Caki2 (cell line): ENCODE measurements at places on chromosomes 11 and 22.
A peak's percentile ranks its signal among the peaks of the same experiment; 100 is the strongest.

DNA sequence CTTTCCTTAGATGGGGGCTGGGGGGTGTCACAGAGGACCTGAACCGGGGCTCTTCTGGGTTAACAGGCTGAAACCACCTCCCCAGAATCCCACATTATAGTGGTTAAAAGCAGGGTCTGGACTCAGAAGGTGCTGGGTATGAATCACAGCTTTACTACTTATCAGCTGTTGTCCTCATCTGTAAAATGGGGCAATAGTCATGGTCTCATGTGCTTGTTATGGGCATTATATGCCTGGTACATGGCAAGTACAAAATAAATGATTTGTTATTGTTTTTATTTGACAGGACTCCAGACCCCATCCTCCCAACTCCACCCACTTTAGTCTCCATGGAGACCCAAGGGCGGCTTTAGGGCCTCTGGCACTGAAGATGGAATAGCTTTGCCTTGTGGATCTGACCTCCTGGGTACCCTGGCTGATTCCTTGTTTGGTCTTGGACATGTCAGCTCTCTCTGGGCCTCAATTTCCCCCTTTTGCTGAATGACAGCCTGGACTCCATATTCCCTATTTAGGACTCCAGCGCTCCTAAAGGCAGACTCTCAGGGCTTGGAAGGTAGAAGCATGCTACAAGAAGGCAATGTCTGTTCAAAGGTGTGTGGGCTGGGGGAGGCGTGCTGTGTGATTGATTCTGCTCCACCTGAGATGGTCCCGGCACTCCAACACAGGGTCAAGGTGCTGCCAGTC lies 812 bp upstream of the SMTN start:
- no peak for DNase-seq

GRCh38 chr11:94782446-94782845 lies 14.3 kb downstream of the AMOTL1 start:
- no peak for DNase-seq

DNA sequence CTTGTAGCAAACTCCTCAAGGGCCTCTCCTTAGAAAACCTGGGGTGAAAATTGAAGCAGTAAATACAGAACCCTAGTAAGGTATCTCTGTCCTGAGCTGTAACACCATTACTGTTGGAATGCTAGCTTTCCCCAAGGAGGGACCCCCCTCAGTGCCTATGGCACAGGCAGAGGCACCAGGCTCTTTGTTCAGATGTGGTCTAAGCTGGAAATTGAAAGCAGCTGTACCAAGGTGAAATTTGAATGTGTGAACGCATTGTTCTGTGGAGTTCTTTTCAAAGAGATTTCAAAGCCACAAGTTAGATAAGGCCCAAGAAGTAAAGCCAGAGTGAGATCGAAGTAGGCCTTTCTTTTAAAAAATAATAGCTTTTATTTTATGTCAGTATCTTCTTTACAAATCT lies 71.9 kb upstream of the HORMAD2 start:
- DNase-seq: no peak

- no peak for DNase-seq
Observed at GRCh38 chr11:71397331-71397860, 50.8 kb downstream of the DHCR7 start.

DNA sequence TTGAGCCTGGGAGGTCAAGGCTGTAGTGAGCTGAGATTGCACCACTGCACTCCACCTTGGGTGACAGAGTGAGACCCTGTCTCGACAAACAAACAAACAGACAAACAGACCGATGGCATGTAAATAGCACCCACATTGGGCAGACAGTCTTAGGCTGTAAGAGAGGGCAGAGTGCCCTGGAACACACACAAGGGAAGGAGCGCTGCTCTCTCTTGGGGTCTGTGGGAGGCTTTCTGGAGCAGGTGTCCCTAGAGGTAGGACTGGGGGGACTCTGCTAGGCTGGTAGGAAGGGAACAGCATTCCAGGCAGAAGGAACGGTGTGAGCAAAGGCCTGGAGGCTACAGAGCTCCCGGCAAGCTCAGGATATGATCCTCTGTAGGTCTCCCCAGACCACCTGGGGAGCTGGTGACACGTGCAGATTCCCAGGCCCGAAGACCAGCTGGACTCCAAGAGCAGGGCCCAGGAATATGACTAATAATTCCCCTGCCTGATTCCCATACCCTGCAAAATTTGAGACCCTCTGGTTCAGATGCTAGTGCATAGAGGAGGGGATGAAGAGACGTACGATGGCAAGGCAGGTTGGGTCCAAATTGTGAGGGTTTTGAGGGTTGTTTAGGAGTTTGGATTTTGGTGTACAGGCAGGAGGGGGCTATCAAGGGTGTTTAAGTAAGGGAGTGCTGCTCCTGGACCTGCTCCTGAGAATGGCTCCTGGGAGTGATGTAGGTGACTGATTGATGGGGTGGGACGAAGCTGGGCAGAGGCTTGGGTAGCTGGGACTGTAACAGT lies 11.6 kb downstream of the SMIM38 start:
- no peak for DNase-seq

DNA sequence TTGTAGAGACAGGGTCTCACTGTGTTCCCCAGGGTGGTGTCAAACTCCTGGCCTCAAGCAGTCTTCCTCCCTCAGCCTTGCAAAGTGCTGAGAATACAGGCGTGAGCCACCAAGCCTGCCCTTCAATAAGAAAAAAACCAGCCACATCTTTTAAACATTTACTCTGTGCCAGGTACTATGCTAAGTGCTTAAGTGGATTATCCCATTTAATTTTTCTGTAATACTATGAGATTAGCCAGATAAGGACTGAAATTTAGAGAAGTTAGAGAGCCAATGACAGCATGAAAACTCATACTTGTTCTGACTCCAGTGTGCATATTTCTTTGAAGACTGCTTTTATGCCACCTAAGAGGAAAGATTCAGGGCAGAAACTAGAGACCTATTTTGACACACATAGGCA lies 35.7 kb downstream of the PPME1 start:
- DNase-seq: no peak

GRCh38 chr11:9014826-9015225 lies 11.0 kb upstream of the NRIP3 start:
- DNase-seq: no peak

DNA sequence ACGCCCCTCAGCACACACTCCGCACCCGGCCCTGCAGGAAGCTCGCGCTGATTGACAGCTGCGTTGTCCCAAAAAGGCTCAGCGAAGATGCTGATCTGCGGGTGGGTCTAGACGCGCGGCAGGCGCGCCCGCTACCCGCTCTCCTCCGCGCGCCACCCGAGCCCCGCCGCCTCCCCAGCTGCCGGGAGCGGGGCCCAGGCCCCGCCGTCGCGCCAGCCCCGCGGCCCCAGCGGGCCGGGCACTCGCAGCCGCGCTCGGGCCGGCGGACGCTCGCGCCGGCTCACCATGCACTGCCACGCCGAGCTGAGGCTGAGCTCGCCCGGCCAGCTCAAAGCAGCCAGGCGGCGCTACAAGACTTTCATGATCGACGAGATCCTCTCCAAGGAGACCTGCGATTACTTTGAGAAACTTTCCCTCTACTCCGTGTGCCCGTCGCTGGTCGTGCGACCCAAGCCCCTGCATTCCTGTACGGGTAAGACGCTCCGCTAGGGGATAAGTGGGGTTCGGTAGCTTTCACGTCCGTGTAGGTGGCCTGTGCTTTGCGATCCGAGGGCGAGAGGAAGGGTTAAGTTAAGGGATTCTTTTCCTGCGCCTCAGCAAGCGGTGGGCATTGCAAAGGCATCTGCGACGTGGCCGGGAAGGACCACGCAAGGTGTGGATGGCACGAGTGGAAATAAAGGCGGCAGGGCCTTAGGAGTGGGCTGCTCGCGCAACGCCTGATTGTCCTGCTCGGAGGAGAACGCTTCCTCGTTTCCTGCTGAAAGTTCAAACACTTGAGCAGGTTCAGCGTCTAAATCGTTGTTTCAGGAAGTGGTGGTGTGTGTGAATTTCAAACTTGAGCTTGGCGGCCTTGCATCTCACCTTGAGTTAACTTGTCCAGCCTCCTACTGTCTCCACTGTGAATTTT lies at the start of gene BARX2:
Gene BARX2 (plus strand): TSS at position 98 of the 907 bp plus-strand sequence. CDS start 188 bp downstream, at position 286.
- DNase-seq: peak; percentile 16

DNA sequence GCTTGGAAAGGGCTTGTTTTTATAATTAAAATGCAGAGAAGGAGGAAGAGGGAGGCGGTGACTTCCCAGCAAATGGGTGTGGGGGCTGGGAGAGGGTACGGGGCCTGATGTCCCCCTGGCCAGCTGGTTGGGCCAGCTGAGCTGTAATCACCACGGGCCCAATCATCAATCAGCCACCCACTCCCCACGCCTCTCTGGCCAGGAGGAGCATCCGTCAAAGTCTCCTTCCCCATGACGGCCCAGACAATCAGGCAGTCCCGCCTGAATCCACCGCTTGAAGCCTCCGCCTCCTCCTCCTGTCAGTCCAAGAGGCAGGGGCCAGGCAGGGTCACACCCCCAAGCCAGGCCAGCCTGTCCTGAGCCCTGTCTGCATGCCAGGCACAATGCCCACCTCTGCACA lies 13.3 kb upstream of the CABP7 start:
- no peak for DNase-seq

- no peak for DNase-seq
Observed at GRCh38 chr11:15112131-15112541, 2.6 kb upstream of the INSC start.

DNA sequence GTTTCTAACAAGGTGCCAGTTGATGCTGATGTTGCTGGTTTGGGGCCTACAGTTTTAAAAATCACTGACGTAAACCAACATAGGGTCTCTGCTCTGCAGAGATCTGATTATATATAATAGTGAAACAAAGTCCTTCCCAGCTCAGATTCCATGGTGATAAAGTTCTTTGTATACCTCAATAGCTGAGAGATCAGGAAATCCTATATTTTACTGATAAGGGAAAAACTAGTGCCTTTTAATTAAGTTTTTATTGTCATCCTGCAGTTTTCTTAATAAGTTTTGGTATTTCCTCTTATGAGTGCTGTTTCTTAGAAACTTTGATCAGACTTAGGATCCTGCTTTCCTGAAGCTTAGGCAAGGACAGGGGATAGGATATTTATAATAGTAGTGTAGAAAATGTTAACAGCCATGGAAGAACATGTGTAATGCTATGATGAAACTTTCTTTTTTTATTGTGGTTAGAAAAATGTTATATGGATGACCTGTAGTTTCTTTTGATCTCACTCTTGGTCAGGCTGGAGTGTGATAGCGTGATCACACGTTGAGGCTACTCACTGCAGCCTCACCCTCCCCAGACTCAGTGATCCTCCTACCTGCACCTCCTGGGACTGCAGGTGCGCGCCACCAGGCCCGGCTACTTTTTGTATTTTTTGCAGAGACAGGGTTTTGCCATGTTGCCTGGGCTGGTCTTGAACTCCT lies 14.1 kb downstream of the CAPRIN1 start:
- no peak for DNase-seq

- no peak for DNase-seq
Observed at GRCh38 chr22:29141078-29141688, 64.5 kb upstream of the EMID1 start.

- DNase-seq: no peak
Observed at GRCh38 chr11:92969634-92970347, at the start of gene MTNR1B. Gene MTNR1B, plus strand, starts transcription at chr11:92969651. Its CDS starts 75 bp downstream, at chr11:92969726.

DNA sequence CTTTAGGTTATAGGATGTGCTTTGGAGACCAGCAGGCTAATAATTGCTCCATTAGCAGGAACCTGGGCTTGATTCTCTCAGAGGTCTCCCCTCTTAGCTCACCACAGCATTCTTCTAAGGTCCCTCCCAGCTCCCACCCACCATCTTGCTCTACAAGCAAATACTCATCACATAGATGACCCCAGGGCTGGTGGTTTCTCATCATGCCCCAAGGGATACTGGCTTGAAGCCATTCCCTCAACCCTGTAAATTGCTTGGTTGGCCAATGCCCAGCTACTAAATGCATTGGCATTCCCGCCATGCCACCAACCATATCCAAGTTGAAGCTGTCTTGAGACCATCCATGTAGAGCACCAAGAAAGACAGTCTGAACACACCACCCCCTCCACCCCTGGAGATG lies 130.2 kb upstream of the NCAM1 start:
- no peak for DNase-seq

GRCh38 chr11:134047586-134047999 lies 21.3 kb upstream of the JAM3 start:
- no peak for DNase-seq
